ENCODE measurements at places on chromosomes 3 and 15.

DNA sequence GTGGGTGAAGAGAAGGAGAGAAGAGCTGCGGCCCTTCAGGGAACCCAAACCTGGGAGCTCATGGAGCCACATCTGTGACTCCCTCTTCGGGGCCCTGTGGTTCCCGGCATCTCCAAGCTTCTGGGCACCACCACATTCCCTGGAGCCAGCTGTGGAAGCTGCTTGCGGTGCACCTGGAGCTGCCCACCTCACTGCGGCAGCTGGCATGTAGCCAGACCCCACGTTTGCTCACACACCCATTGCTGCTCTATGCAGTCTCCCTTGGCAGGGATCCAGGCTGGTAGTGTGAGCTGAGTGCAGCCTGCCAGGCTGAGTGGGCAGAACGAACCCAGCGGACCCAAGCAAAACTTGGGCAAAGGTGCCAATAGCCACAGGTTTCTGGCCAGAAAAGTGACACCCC, 16.8 kb upstream of the PLA2G4E start:
- no peak for DNase-seq

GRCh38 chr3:183513046-183513706, 42.3 kb downstream of the KLHL6 start:
- DNase-seq = no peak

DNA sequence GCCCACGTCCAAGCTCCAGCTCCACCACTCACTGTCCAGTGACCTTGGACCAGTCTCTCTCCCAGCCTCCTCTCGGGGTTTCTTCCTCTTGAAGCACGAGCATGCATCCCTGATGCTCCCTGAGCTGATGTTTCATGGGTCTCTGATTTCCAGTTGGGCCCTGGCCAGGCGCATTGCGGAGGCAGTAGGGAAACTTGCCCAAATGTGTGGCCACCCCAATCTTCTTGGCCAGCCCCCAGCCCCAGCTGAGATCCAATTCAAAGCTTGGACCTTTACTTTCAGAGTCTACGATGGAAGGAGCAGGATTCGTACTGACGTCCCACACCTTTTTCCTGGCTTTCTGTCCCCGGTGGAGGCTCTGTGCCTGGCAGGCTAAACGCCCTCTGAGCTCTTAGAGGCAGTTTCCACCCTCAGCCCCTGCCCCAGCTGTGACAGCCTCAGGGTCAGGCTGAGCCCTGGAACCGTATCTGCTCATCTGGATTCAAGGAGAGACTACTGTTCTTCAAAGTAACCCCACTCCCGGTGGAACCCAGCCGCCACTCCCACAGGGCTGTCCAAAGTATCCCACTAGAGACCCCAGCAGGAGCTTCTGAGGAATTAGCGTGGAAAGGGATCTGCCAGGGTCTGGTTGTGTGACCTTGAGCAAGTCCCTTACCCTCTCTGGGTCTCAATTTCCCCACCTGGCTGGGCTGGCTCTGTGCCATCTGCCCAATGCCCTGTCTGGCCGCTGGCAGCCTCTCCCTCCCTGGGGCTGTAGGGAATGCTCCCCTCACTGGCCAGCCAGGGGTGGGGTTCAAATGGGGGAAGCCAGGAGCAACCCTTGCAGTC, 37.4 kb downstream of the CPN2 start:
- DNase-seq = no peak

GRCh38 chr15:98727115-98728040, 79.0 kb downstream of the IGF1R start:
- no peak for DNase-seq

GRCh38 chr3:39671116-39671515, 138.3 kb upstream of the MYRIP start:
- no peak for DNase-seq

DNA sequence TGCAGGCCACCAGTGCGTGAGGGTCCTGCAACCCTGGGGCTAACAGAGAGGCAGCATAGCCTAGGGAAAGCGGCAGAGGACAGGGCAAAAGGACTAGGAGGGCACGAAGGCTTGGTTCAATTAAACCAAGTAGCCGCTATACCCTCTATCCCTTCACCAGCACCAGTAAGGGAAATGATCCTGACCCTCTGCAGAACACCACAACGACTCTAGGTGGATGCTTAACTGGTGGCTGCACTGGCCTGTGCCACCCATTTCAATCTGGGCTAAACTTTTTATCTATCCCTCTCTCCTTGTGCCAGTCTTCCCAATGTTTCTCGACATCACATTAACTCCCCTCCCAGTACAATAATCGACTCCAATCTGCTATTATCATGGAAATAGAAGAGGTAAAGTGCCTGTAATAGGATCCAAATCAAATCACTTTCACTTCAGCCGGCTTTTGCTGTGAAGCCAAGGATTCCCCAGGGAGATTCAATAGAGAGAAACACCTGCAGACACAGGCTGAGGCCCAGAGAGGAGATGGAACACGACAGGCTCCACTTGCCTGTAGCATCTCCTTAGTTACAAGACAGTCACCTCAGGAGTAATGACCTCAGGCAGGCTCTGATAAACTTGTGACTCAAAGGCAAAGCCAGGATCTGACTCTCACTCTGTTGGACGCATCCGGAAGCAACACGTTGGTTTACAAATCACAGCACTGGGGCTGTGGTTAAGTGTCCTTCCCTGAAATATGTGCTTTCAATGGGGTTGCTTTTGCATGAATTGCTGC, 791.6 kb upstream of the ARRDC4 start:
- no peak for DNase-seq

DNA sequence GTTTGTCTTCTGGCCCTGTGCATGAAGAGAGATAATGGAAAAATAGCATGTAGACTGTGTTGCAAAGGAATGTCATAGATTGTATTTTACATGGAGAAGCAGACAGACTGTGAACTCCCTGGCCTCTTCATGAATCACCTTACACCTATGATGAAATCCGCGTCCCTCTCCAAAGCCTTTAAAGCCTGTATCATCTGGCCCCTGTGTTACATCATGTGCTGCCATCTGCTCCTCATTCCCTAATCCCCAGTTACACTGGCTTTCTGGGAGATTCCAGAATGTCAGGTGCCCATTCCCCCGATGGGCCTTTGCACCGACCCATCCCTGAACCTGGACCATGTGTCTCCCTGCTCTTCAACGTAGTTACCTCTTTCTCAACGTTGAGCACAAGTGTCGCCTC, 190.8 kb downstream of the ADAMTSL3 start:
- no peak for DNase-seq

- DNase-seq = no peak
These were observed 678 bp downstream of the DOCK3 start for GRCh38 chr3:50675179-50676030.

DNA sequence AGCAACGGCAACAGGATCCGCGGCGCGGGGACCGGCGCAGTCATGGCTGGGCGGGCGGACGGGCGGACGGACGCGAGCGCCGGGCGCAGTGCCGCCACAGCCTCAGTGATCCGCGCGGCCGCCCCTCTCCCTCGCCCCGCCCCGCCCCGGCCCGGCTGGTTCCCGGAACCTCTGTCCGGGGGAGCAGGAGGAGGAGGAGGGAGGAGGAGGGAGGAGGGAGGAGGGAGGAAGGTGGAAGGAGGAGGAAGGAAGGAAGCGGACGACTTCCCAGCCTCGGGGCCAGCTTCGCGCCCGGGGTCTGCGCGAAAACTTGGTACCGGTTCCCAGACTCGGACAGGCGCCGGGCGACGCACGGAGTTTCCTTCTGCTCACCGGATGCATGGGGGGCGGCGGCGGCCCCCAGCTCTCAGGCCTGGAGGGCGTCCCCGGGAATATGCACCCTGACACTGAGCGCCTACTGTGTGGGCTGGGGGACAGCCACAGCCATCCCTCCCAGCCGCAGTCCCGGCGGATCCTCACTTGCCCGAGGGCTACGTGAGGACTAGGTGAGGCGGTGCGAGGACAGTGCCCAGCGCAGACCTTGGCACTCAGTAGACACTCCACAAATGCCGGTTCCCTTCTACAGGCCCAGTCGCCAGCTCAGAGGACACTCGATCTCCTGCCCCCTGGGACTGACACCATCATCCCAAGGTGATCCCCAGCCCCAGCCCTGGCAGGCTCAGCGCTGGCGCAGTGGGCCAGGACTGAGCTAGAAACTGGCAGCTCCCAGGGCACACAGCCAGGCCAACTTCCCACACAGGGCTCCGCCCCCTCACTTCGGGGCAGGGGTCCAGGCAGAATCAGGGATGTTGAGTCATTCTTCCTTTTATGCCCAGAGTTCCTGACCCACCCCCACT, at the start of gene SHISA5:
SHISA5 (minus strand) TSS at position 124 of the 896 bp plus-strand sequence; CDS start at position 44, 80 bp downstream.
- DNase-seq = peak; percentile 51

- DNase-seq = no peak
These were observed 128.7 kb upstream of the MB21D2 start for GRCh38 chr3:193046371-193046770.

GRCh38 chr3:45024542-45025255, 1.4 kb upstream of the CLEC3B start:
- DNase-seq = no peak

DNA sequence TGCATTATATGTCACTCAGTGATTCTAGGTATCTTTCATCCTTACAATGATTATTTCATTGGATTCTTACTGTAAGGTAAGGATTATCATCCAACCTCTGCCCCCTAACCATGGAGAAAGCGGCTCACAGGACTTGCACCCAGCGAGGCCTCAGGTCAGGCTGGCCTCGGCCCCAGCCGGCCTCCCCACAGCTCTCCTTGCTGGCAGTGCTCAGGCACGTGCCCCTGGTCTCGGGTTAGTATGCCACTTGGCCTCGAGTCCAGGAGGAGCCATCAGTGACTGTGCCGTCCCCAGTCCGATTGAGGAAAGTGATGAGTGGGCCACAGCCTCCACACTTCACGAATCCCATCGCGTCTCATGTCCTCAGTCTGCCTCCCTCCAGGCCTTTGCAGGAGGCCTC, 35.7 kb upstream of the GABRG3 start:
- no peak for DNase-seq

DNA sequence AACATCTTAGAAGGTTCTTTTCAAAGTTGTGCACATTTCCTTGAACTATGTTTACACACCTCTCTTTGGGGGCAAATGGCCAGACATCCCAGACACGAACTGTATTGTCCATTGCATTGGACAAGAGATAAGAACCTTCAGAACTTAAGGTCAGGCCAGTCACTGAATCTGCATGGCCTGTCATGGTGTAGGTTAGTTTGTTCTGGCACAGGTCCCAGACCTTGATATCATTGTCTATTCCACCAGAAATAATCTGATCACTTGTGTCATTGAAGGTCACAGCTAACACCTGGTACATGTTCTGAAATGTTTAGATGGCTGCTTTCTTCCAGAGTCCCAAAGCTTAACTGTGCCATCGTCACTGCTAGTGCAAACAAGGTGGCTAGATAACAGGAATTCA, 55.7 kb downstream of the KCNAB1 start:
- no peak for DNase-seq

DNA sequence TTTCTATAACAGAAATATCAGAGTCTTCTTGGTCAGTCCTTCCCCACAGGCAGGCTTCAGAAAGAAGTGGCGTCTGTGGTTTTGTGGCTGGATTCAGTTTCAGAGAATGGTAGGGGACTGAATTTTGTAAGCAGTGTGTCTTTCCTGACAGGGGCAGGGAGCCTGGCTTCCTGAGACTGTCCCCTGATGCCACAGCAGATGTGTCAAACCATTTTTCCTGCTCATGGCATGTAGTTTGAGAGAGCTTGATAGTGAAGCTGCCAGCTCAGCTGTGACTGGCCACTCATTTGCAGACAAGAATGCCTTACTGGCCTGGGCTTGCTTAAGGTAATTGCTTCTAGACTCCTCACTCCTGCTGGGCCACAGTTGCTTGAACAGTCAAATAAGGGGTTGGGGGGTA, 26.4 kb downstream of the LARS2 start:
- peak; percentile 5 for DNase-seq

DNA sequence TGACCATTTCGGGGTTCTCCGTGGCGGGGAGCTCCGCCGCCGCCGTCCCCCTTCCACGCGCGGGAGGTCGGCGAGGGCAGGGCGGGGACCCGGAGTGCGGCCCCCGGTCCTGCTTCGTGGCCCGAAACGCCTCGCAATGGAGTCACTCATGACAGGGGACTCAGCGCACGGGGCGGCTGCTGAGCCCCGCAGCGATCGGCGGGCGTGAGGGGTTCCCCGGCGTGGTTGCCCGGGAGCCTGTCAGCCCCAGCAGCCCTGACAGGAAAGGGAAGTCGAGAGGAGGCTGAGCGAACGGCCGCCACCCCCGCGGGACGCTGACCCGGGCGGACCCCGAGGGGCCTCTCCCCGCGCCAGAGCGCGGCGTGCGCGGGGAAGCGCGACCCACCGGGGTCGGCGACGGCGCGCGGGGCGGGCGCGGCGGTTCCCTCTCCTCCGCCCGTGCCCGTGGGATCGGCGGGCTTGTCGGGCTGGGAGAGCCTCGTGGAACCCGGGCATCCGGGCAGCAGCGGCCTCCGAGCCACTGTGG, 564 bp upstream of the PIGZ start:
- peak; percentile 76 for DNase-seq

GRCh38 chr3:129418041-129418973, 10.1 kb downstream of the EFCAB12 start:
- no peak for DNase-seq

- DNase-seq = no peak
These were observed 9.4 kb downstream of the ITPKA start for GRCh38 chr15:41502795-41503668.

- no peak for DNase-seq
These were observed 19.3 kb downstream of the TNFAIP8L3 start for GRCh38 chr15:51075364-51075763.

GRCh38 chr3:28207000-28207733, 34.3 kb upstream of the CMC1 start:
- no peak for DNase-seq

GRCh38 chr15:91912336-91912735, 58.8 kb downstream of the SLCO3A1 start:
- DNase-seq = no peak

DNA sequence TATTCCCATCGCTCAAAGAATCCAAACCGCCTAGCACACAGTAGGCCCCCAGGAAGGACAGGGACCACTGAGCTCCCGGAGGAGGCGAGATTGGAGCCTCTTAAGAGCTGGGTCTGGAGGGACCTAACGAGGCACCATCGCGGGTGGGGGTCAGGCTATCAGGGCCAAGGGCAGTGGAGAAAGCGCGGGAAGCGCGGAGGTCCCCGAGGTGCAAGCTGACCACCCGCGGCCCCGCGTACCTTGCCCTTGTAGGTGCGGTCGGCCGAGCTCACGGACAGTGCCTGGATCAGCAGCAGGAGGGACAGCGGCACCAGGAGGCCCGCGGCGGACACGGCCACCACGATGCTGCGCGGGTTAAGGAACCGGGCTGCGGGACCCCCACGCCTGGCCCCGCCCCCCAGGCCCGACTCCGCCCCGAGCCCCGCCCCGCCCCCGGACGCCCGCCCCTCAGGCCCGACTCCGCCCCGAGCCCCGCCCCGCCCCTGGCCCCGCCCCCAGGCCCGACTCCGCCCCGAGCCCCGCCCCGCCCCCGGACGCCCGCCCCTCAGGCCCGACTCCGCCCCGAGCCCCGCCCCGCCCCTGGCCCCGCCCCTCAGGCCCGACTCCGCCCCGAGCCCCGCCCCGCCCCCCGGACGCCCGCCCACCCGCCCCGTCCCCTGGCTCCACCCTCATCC, 3.9 kb downstream of the ZDHHC19 start:
- no peak for DNase-seq

DNA sequence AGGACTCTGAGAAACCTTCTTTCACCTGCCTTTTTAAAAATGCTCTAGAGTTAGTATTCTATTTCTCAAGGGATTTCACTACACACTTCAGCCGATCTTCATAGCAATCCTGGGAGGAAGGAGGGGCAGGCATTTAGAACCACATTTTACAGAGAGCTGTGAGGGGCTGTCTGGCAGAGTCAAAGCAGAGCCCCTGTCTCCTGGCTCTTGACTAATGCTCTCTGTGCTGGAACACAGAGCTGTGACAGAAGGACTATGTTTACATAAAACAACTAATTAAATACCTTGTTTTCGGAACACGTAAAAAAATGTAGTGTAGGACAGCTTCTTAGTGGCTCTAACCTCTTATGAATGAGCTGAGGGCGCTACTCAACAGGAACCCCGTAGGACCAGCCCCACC, 7.6 kb upstream of the SPTBN5 start:
- no peak for DNase-seq
